ENCODE measurements at places on chromosomes 5 and 9.

GRCh38 chr5:119385536-119386128 is 29.8 kb downstream of the TNFAIP8 start:
- DNase-seq = no peak

DNA sequence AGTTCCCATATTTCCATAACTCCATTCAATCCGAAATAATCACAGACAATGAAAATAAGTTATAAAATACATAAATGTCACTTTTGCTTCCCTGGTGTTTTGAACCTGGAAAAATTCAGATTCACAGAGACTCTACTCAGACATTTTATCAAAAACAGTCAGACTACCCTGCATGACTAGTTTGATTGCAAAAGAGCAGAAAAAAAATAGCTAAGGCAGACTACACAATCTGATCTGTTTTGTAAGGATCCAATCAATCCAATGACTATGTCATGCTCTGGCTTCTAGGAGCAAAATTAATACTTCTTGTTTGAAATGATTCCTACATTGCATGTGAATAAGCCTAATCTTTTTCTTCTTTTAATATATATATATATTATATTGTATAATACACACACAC is 1262.6 kb downstream of the EFNA5 start:
- DNase-seq = no peak

DNA sequence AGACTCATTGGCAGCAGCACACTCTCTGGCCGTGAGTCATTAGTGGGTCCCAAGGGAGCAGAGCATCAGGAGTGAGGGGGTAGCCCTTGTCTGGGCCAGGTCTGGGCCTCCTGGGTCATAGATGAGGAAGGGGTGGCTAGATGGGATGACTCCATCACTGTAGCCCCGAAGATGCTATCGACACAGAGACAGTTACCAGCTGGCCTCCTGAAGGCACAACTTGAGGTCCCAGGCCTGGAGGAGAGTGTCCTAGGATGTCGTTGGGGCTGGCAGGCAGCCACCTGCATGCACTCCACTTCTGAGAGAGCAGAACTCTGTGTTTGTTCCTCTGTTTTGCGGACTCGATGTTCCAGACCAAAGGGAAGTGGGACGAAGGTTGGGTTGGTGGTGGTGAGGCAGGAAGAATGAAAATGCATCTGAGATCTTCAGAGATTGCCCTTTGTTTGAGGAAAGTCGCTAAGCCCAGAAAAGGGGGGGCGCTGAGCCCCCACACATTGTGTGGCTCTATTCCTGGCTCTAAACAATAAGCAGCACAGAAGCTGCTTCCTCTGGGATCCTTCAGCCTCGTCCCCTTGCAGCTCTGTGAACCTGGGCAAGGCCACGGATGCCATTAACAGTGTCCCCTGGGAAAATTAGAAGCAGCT is 4.7 kb downstream of the BTNL9 start:
- no peak for DNase-seq

GRCh38 chr5:74244406-74244805 is 396.1 kb downstream of the ENC1 start:
- no peak for DNase-seq

DNA sequence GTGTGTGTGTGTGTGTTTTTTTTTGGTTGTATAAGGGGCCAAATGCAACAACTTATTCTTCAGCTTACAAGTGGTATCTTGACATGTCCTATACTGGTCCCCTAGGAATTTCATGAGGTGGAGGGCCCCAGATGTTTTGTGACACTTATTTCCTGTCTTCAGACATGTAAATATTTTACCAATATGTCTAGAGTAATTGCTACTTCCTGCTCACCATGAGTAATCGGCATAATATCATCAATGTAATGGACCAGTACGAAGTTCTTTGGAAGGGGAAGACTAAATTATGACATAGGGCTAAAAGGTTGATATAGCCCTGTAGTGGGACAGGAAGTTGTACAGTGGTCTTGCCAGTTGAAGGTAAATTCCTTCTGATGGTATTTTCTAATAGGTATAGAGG is 3.7 kb upstream of the OTULIN start:
- no peak for DNase-seq

DNA sequence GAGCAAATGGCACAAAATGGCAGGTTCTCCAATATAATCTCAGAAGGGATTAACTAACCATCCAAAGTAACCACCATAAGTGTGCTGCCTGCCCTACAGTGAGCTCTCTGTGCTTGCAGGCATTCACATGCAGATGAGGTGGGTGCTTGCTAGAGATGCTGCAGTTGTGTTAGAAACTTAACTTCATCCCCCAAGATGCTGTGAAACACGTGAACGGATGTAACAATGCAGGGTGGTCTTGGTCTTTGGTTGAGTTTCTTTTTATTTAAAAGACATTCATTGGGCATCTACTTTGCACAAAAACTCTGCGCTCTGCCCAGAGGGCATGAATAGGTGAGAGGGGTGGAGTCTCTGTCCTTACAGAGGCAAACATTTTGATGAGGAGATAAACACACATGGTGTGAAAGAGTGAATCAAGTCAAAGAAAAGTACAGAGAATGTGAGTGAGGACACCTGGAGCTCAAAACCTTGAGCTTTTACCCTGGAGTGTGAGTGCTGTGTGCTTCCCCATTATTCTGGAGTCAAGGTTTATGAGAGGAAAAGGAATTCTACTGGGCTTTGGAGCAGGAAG is 143.9 kb upstream of the DAP start:
- no peak for DNase-seq

DNA sequence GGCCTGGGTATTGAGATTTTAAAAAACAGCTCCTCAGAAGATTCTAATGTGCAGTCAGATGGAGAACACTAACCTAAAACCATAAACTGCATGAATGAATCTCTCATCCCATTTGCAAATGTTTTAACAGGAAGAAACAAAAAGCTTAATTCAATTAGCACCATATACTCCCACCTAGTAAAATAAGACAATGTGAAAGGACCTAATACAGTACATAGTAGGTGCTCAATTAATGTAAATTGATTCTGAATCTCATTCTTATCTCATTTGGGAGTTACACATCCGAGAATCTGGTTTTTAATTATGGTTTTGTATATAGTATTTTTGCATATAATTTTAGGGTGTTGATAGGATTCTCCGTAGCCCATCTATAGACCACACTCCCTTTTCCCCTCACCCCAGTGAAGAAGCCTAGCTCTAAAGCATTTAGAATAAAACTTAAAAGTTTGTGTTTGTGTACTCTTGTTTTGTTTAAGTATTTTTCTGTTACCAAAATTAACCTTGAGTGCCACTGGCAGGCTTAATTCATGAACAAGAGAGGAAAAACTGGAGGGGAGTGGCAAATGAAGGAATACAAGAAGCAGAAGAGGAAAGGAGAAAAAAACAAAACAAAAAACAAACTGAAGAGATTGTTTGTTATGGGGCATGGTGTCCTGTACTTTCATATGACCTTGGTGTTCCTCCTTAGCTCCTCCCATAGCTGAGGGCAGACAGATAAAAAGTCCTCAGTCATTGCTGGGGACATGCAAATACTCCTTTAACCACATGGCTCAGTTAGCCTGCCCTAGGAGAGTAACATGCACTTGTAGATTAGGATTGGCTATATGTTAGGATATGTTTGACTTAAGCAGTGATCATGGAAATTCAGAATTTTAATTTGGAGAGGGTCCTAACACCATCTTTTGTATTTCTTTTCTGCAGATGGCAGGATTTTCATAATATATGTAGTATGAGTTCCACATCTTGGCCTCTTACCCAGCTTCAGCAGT is 1.2 kb downstream of the RNF14 start:
- no peak for DNase-seq

- DNase-seq = no peak
Observed at GRCh38 chr5:129358069-129358468, 102.0 kb upstream of the ADAMTS19 start.

GRCh38 chr9:108476574-108476973 is 379.2 kb downstream of the ACTL7B start:
- DNase-seq = no peak

- no peak for DNase-seq
Observed at GRCh38 chr5:35853631-35854030, 3.1 kb upstream of the IL7R start.

DNA sequence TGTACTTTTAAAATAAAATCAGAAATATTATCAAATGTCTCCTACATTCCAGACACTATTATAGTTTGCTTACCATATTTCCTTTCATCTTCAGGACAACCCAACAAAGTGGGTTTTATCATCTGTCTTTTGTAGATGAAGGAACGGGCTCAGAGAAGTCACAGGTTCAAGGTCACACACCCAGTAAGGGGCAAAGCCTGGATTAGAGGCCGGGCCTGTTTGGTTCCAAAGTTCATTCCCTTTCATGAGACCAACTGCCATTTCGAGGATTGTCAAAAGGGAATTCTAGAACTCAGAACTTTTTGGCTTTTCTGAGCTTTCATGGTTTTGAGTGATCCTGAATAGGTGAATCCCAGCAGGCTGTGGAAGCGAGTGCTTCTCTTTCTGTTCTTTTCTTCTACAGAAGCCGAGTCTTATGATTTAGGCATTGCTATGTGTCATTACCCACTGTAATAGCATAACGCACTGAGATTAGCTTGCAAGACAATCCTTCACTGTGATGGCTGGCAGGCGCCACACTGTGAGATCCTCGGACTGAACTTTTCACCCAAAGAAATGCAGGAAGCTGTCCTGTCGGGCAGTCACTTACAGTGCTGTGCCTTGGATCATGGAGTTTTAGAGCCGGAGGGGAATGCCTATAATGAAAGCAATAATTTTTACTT is 43.8 kb upstream of the ANKH start:
- no peak for DNase-seq

GRCh38 chr9:78291240-78291925 is 5.5 kb upstream of the PSAT1 start:
- no peak for DNase-seq

- DNase-seq = no peak
Observed at GRCh38 chr5:140566665-140567064, 2.0 kb downstream of the SLC35A4 start.

GRCh38 chr9:7879551-7880245 is 80.1 kb upstream of the DMAC1 start:
- DNase-seq = no peak

- no peak for DNase-seq
Observed at GRCh38 chr9:22469928-22470544, 23.4 kb downstream of the DMRTA1 start.

DNA sequence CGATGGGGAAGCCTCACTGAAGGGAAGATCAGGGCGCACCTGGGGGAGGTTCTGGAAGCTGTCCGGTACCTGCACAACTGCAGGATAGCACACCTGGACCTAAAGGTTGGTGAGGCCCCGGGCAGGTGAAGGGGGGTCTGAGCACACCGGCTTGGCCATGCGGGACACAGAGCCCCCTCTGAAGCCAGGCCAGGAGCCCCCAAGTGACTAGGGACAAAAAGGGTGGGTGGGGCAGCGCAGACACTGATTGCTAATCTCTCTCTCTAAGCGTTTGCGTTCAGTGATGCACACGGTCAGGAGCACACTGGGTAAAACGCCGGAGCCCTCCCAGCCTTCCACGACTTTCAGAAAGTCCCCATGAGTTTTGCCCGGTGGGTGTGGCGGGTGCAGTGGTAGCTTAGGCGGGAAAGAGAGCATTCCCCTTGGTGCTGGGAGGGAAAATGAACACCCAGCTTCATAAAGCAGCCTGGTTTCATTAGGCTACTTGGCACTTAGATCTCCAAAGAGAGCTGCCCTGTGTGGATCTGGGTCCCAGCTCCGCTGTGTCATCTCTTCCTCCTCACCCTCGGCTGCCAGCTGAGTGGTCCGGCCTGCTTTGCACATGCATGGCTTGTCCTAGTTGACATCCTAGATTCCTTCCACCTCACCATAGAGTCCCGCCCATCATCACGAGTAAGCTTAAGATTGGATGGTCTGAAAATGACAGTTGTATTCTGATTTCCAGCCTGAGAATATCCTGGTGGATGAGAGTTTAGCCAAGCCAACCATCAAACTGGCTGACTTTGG is 74.2 kb upstream of the OTULINL start:
- no peak for DNase-seq

- no peak for DNase-seq
Observed at GRCh38 chr9:78614892-78615291, 318.0 kb downstream of the PSAT1 start.

GRCh38 chr5:72618708-72619107 is 111.5 kb upstream of the ZNF366 start:
- DNase-seq = no peak

DNA sequence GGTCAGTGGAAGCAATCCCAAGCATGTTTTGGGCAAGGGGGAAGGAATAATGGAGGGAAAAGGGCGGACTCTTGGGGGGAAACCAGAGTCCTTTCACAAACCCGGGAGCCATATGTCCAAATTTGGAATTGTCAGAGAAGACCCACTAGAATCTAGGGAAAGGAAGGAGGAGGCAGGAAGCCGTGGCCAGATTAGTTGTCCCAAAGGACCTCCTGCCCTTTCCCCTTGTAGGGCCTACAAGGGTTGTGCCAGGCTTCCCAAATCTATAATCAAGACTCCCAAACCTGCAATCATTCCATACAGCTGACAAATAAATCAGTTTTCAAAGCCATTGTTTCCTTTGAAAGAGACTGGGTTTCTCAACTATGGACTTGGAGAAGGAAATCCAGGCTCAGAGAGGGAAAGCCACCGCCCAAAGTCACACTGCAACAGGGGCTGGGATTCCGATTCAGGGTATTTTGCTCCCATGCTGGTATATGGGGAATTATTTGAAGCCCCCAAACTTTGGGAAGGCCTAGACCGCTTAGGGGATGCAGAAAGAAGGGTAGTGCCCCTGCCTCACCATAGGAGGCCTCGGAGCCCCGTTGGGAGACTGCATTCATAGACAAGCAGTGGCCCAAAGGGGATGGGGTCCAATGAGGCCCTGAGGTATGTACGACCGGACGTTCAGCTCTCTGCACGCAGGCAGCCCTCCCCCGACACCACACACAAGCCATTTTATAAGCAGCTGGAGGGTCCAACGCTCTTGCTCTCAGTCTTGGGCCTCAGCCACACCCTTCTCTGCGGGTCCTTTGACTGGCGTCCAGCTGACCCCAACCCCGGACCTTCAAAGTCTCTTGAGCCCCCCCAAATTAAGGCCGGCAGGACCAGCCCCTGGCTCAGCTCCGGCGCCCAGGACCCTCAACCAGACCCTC is 815 bp downstream of the ANXA6 start:
- DNase-seq = no peak

DNA sequence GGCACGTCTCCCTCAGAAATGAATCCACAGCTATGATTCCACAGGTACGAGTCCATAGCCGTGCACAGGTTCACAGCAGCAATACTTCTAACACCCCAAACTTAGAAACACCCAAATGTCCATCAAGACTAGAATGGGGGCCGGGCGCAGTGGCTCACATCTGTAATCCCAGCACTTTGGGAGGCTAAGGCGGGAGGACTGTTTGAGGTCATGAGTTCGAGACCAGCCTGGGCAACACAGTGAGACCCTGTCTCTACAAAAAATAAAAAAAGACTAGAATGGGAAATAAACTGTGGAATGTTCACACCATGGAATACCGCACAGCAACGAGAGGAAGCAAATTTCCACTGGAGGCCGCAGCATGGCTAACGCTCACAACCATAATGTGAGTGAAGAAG is 4.3 kb upstream of the DOLPP1 start:
- no peak for DNase-seq

- no peak for DNase-seq
Observed at GRCh38 chr9:5633243-5633642, 4.3 kb downstream of the RIC1 start.

GRCh38 chr5:53331463-53331862 is 149.0 kb upstream of the FST start:
- no peak for DNase-seq

Data from Panc1 (cell line).